Stimulated activated CD8-positive, alpha-beta memory T cell treated with anti-CD3 and anti-CD28 coated beads, Interleukin-7, amount 100 ng/mL, for 4 hours (primary cell): ENCODE measurements at places on chromosomes 3 and 15.

- no peak for DNase-seq
Observed at GRCh38 chr15:89888214-89888804, 5.5 kb downstream of the AP3S2 start.

DNA sequence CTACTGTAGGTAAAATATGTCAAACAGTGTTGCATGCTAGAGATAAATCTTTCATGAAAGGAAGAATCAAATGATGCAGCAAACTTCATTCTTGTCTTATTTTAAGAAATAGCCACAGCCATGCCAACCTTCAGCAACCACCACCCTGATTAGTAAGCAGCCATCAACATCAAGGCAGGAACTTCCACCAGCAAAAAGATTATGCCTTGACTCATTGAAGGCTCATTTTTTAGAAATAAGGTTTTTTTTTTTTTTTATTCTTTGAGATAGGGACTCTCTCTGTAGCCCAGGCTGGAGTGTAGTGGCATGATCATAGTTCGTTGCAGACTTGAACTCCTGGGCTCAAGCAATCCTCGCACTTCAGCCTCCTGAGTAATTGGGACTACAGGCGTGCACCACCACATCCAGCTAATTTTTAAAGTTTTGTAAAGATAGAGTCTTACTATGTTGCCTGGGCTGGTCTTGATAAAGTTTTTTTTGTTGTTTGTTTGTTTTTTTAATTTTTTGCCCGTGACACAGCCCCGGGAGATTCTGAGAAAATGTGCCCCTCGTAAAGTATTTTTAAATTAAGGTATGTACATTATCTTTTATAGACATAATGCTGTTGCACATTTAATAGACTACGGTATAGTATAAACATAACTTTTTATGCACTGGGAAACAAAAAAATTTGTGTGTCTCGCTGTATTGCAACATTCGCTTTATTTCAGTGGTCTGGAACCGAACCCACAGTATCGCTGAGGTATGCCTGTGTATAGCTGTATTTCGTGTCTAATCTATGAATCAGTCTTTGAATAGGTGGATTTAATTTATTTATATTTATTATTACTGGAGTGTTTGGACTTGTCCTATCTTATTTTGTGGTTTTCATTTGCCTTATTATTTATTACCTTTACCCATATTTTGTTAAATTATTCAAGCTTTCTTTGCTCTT lies 23.3 kb downstream of the SNRK start:
- no peak for DNase-seq

GRCh38 chr3:51891242-51892039 lies 11.7 kb downstream of the IQCF1 start:
- DNase-seq = no peak

- no peak for DNase-seq
Observed at GRCh38 chr3:97817965-97818364, 3.8 kb upstream of the CRYBG3 start.

GRCh38 chr3:159451482-159451881 lies 537.2 kb upstream of the IL12A start:
- no peak for DNase-seq

DNA sequence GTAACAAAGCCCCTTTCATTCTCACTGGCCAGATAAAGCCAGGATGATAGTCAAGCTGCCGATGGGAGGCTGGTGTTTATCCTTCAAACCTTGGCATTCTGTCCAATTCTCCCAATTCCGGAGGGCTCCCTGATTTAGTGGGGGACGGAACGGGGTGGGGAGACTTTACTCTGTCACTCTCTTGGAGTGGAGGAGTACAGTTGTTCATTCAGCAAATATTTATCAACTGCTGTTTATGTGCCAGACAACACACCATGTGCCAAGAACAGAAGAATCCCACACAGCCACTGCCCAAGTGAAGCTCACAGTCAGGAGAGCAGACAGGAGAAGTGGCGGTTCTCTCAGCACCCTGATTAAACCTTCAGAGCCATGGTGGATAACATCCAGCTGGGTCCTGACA lies 63.3 kb downstream of the WNT5A start:
- no peak for DNase-seq

DNA sequence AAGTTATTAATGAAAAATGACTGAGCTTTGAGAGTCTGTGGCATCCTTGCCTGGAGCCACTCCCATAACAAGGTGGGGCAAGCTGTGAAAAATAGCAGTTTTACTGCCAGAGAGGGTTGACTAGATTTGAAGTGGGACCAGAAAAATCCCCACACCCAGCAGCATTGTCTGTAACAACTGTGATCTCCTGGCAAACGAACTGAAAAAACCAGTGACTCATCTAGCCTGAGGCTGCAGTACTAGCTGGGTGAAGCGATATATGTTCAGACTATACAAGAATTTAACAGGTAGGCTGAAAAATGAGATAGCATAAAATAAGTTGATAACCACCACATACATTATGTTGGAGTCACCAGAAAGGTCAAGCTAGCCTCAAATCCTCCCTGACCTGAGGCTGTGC lies 64.0 kb downstream of the DPH6 start:
- DNase-seq = no peak

DNA sequence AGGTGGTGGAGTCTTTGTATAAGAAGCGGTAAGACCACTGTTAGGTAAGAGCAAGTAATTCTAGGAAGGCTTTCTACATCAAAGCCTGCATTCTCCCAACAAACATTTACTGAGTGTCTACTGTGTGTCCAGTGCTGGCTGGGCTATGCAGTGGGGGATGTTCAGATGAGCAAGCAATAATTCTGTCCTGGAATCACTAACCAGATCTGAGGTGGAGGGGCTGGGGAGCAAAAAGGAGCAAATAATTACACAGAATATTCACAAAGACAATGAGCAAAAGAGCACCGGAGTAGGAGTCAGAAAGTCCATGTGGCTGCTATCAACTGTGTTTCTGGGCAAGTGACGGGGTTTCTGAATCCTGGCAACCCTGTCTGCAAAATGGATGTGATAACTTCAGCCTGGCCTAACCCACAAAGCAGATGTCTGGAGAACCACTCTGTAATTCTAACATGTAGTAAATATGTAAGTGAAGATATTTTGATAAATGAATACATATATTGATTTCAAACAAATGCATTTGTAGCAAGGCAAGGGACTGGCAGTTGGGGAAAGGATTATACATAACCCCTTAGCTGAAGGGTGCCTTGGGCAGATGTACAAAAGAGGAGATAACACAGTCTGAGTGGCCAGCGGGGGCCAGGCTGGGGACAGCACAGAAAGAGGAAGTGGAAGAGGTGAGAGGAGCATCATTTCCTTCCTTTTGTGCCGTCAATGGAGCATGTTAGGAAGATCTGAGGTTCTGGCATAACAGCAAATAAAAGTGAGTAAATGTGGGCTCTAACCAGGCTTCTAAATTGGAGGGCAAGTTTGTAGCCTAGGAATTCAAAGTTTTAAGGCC lies 28.8 kb downstream of the CYP8B1 start:
- DNase-seq = no peak

- DNase-seq = no peak
Observed at GRCh38 chr15:72754096-72754495, 29.5 kb downstream of the ADPGK start.

DNA sequence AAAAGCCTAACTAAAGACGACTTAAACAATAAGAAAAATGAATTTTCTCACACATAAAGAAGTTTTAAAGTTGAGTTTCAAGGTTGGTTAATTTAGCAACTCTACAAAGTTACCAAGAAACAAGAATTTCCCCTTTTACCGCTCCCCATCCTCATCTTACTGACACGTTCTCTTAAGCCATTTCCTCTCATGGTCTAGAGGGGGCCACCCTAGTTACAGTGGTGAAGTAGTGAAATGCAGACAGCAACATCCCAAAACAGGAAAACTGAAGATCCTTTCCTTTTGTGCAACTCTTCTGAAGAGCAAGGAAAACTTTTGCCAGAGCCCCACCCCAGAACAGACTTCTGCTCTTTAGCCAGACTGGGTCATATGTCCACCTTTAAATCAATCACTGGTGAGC lies 17.3 kb upstream of the SOX14 start:
- DNase-seq = no peak

GRCh38 chr3:115186351-115187148 lies 39.5 kb upstream of the ZBTB20 start:
- no peak for DNase-seq

- no peak for DNase-seq
Observed at GRCh38 chr15:68286256-68286655, 8.7 kb downstream of the FEM1B start.

DNA sequence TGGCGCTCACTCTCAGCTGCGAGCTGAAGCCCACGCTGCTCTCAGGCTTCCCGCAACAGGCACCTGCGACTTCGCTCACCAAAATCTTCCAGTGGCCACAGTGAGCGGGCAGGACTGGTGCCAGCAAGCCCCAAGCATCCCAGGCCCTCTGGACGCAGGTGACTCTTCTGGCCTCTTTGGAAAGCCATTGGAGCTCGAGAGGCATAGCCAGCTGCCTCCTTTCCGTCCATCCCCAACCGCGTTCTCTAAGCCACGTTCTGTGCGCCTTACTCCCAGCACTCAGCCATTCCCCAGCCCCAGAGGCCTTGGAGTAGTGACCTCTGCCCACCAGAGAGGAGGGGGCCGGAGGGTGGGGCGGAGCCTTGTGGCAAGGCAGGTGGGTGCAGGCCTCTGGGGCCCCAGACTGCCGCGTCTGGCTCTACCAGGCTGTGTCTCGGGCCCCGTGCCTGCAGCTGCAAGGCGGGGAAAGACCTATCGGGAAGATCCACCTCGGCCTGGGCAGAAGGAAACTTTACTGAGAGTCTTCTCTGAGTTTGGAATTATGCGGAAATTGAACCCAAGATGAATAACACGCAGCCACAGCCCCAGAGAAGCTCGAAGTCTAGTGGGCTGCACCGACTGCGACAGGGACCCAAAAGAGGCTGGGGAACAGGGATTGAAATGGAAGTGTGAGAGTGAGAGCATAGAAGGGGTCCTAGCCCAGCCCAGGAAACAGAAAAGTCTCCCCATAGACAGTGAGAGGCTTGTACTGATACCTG lies 3.6 kb upstream of the SOX14 start:
- DNase-seq = no peak

DNA sequence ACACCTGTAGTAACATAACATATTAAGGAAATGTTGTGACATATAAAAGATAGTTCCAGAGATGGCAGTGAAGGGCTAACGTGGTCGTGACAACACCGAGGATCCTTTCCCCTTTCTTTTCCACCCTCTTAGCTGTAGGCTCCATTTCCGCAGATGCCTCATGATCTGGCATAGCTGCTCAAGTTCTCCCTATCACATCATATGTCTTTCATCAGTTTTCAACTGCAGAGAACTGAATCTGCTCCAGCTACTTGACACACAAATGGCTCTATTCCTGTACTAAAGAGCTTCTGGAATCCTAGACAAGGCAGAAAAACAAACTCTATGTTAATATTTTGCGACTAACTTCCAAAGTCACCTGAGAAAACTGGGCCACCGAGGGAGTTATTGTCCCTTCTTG lies 275.0 kb upstream of the SLCO3A1 start:
- no peak for DNase-seq

- DNase-seq = no peak
Observed at GRCh38 chr3:110799271-110799670, 272.3 kb upstream of the NECTIN3 start.

GRCh38 chr3:115187149-115187757 lies 40.2 kb upstream of the ZBTB20 start:
- no peak for DNase-seq

- no peak for DNase-seq
Observed at GRCh38 chr15:65222891-65223290, 11.6 kb upstream of the CILP start.

GRCh38 chr15:83166218-83166617 lies 41.4 kb downstream of the HDGFL3 start:
- no peak for DNase-seq

- no peak for DNase-seq
Observed at GRCh38 chr15:29035336-29036285, 149.8 kb downstream of the APBA2 start.

DNA sequence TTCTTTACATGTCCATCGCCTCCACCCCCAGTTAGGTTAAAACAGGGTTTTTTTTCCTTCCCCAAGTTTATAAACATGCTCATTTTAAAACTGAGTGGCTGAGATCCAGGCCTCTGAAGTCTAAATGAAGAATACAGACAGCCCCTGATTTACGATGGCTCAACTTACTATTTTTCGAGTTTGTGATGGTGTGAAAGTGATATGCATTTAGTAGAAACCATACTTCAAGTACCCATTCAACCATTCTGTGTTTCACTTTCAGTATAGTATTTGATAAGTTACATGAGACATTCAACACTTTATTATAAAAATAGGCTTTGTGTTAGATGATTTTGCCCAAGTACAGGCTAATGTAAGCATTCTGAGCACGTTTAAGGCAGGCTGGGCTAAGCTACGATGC lies 30.5 kb upstream of the GNB5 start:
- DNase-seq = no peak

GRCh38 chr3:129016720-129017483 lies 15.8 kb downstream of the EFCC1 start:
- DNase-seq = no peak

DNA sequence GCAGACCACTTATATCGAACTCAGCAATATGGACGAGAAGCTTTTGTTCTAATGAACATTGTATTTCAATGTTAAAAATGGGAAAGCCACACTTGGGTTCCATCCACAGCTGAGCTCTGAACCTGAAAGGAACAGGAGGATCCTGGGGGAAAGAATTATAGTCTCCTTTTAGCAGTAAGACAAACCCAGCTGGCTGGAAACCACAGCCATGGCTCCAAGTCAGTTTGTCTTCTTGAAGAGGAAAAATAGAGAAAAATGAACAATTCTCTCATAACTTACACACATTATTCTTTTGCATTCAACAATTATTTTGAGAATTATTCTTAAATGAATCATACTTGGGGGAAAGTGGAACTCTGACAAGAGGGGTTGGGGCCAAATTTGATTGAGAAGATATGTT lies 149.2 kb upstream of the VEPH1 start:
- DNase-seq = no peak

- DNase-seq = no peak
Observed at GRCh38 chr3:88203642-88204055, 53.9 kb downstream of the C3orf38 start.

DNA sequence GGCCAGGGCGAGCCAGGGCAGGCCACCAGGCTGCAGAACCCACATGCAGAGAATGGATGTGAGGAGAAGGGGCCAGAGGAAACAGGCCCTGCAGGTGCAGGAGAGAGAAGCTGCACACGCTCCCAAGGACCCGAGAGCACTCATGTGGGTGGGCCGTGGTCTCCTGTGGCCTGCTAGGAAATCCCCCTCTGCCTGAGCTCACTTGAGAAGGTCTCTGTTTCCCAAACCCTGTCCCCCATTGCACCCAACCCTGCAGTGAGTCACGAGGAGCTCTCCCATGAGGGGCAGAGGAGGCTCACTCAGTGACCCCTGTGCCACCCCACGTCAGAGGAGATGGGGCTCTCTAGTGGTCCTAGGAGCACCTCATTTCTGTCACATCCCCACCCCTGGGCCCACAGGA lies 111.1 kb downstream of the KLF13 start:
- DNase-seq = peak; percentile 45

- no peak for DNase-seq
Observed at GRCh38 chr3:151987893-151988292, 114.5 kb downstream of the SUCNR1 start.
